ENCODE measurements at places on chromosomes 12 and 14.

DNA sequence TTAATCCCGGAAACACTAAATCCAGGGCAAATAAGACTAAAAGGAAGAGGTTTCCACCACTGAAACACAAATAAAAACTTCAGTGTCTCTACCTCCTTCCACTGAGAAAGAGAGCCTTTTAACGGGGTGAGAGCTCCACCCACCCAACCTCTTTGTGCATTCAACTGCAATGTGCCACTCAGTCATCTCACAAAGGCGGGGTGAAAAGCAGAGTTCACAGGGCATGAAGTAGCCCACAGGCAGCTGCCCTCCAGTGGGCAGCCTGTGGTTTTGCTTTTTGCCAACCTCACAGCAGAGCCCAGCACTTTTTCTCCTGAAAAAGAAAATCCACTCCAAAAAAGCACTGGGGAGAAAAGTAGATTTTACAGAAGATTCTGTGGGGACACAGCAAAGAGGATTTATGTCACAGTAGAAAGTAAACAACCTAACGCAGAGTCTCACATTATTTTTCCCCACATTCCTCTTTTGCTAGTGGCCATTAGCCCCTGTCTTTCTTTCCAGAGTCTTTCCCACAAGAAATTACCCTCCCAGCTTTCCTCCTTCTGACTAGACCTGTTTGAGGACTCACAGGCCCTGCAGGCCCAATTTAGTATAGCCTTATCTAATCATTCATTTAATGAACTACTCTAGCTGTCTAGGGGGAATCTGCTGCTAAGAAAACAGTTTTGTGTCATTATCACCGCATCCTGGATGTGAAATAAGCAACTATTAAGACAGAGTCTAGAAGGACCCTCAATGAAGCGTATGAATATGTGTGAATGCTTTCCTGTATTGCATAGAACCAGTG, 753.8 kb upstream of the FOXG1 start:
- no peak for DNase-seq

DNA sequence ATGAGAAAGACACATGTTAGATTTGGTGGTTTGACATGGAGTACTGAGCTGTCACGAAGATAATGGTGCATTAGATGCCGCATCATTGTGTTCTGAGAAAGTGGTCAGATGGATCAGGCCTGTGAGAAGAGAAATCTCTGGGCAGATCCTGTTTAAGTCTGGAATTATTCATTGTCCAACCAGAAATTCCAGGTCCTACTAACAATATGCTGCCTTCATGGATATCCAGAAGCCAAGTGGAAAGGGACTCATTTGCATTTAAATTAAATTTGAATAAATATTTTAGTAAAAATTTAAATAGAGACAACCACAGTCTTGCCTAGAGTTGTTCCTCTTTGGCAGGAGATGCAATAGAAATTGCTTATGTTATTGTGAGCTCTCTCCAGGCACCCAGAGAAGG, 330.5 kb upstream of the TMEM132C start:
- DNase-seq, result no peak

DNA sequence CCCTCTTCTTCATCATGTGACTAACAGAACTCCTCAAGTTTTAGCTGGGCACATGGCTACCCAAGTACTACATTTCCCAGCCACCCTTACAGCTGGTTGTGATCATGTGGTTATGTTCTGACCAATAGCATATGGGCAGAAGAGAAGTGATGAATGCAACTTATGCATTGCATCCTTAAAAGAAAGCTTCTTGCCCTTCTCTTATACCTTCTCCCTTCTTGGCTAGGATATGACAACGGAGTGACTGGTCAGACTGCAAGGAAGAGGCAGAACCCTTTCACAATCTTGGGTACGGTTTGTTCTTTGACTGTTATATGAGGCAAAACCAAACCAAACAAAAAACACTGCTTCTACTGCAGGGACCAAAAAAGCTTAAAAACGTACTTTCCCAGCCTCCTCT, 66.5 kb upstream of the MAX start:
- no peak for DNase-seq

GRCh38 chr12:87127272-87127671, 871.1 kb upstream of the MGAT4C start:
- no peak for DNase-seq

GRCh38 chr12:12236896-12237295, 29.9 kb downstream of the LRP6 start:
- DNase-seq, result no peak

GRCh38 chr12:104498211-104498801, 41.6 kb downstream of the CHST11 start:
- DNase-seq, result no peak

DNA sequence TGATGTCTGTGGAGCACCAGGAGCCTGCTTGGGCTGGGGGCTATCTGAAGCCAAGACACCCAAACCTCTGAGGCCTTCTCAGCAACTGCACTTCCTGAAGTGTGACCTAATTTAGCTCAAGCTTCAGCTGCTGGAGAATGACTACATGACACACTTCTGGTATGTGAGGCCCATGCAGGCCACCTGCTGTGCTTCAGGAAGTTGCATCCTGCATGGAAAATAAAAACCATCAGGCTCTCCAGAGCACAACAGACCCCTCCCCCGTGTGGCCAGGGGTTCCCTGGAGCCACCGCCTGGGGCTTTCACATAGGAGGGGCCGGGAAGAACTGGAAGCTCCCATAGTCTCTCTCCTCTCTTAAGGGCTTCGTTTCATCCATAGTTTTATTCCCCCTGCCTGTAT, 217.7 kb downstream of the SLC15A4 start:
- DNase-seq, result no peak

GRCh38 chr12:46209914-46210872, 58.6 kb downstream of the SLC38A1 start:
- no peak for DNase-seq

GRCh38 chr12:119556854-119557253, 36.7 kb upstream of the TMEM233 start:
- DNase-seq, result no peak

GRCh38 chr12:111102102-111102739, 181.8 kb upstream of the MYL2 start:
- no peak for DNase-seq

DNA sequence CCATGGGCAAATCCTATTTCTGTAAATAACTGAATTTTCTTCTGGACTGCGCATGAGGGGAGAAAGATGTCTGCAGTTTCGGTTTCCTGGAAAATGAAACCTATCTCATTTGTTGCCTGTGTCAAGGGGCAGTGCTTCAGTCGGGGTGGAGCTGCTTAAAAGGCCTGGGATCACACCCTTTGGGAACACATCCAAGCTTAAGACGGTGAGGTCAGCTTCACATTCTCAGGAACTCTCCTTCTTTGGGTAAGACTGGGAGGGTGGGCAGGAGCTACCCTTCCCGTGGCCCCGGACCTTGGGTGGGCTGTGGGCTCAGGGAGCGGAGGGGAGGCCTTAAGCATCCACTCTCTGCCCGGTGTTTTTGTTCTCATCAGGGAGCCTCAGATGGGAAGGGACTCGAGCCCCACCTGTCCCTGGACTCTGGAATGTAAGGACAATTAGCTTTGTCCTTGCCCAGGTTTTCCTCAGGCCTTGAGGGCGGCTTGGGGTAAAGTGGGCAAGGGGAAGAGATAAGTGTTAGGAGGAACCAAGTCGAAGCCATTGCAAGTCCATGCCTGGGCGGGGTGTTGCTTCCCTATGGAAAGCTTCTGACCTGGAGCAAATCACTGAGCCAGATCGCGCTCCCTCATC, at the start of gene IFI27:
TSS of gene IFI27 (plus strand) at position 185 of the 630 bp plus-strand sequence.
- no peak for DNase-seq

DNA sequence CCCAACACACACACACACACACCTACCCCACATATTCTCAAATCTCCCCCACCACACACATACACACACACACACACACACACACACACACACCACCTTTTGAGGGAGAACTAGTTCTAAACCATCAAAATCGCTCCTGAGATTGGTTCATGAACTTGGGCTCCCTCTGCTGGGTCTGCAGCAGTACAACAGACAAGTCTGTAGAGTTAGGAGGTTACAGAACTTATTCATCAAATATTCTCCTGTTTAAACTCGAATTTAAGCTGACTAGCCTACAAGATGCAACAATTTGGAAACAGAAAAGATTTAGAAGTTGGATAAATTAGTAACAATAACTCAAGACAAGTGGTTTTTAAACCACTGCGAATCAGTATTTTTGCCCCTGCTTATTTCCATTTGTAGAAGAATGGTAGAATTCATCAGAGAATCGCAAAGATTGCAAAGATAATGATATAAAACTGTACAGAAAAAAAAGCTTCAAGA, 136.4 kb upstream of the USP15 start:
- peak; percentile 30 for DNase-seq

DNA sequence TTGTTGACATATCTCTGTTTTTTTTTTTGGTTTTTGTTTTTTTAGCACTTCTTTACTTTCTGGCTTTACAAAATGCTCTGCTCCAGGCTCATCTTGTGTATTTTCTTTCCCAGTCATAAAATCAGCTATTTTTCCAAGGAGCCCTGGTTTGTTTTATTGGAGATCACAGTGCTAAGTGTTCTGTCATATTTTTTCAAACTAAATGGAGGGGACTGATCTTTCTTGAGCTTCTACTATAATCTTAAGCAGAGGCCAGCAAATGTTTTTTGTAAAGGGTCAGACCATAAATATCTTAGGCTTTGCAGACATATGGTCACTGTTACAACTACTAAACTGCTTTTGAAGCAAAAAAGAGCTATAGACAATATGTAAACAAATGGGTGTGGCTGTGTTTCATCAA, 30.6 kb upstream of the LIN7A start:
- DNase-seq, result no peak

- no peak for DNase-seq
Observed at GRCh38 chr12:121837680-121838079, 21.0 kb downstream of the HPD start.

DNA sequence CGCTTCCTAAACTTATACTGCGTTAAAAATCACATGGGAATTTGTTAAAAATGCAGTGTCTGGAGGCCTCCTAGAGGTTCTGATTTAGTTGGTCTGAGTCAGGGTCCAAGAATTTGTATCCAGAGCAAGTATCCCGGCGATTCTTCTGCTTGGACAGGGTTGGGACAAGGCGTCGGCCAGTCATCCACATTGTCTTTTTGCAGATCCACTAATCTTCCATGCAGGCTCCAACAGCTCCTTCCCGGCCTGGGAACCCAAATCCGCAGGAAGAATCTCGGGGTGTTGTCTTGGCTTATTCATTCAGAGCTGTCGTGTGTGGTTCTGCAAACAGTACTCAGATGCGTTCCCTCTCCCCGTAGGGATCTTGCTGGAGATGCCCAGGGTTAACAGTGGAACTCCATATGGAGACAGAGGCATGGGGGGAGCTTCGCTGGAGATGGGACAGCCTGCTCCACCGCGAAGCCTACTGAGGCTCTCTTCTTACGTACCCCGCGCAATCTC, 25.3 kb downstream of the GPRC5D start:
- DNase-seq, result no peak

DNA sequence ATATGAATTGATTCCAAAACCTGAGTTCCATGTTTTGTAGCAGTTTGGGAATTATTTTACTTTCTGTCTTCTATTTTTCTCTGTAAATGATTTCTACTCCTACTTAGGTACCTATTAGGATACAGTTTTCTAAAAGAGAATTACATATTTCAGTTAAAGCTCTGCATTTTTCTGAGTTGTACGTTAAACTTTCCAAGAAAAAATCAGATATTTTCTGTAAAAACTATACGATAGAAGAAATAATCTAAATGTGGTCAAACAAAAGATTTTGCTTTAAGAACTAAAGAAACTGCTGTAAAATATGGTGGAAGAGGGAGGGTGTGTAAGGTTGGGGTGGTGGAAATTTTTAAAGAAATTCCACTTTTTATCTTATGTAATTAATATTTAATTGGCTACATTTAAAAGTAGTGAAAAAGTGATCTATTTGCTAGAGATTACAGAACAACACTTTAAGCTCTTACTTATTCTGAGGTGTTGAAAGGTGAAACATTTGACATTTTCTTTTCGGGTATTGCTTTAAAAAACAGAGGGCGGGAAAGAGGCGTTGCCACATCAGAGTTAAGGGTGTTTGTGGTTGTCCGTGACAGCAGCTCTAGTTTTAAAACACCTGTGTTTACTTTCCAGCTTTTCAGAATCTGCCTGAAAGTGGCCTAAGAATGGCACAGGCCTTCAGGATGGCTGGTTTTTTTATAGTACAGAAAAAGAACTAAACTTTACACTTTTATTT, 187.3 kb downstream of the MIPOL1 start:
- DNase-seq, result no peak

DNA sequence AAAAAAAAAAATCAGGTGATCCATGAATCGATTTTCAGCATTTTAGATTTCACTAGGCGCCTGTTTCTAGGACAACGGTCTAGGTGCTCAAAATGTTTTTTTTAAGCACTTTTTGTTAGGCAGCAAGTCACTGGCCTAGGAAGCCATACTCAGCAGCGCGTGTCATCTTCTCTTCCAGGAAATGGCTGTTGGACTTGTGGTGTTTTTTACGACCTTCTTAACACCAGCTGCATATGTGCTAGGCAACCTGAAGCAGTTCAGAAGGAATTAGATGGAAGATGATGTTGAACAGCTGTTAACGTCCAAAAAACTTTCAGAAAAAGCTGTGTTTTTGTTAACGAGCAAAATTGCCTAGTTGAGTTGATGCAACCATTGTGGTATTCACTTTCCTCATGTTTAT, 868 bp downstream of the COX8C start:
- no peak for DNase-seq

GRCh38 chr12:3229577-3229976, 152.4 kb downstream of the TSPAN9 start:
- DNase-seq, result no peak

- no peak for DNase-seq
Observed at GRCh38 chr12:115354007-115354890, 670.3 kb upstream of the TBX3 start.

GRCh38 chr12:130563323-130563722, 152.8 kb downstream of the RIMBP2 start:
- no peak for DNase-seq

GRCh38 chr12:7189398-7190267, at the start of gene PEX5:
Gene PEX5 (plus strand): TSS chr12:7189686. CDS start chr12:7190378, 692 bp downstream.
- DNase-seq, result peak; percentile 87

DNA sequence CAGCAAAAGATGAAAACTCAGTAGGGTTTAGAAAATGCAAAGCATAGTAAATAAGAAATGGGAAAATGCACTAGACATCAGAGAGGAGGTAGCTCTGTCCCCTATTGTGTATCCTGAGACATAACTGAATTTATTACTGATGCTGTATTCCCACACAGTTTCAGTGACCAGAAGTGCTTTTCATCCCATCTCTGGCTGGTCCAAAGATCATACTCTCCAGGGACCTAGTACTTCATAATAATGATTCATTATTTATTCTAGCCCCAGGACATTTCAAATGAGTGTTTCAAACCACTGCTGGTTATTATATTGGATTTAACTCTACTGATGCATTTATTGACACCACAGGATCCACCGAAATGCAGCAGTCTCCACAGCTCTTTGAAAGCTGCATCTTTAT, 163.3 kb downstream of the PAWR start:
- DNase-seq, result no peak

- DNase-seq, result no peak
Observed at GRCh38 chr14:22271838-22272799, 316.9 kb downstream of the DAD1 start.

DNA sequence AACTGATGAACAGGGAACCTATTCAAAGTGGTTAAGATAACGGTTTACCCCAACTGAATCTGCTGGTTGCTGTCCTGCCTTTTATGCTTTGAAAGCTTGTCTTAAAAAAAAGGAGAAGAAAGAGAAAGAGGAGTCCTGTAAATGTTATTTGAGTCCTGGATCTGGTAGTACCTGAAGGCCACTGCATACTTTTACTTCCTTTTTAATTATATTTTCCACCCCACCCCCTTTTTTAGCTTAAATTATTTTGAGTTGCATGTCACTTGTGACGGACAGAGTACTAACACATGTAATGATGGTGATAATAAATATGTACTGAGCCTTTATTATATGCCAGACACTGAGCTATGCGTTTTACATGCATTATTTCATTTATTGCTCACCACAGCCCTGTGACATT, 2.5 kb upstream of the AMIGO2 start:
- DNase-seq, result no peak

All from neuronal stem cell (in vitro differentiated cells).